ENCODE measurements at places on chromosomes 7 and 10.
A peak's percentile ranks its signal among the peaks of the same experiment; 100 is the strongest.

DNA sequence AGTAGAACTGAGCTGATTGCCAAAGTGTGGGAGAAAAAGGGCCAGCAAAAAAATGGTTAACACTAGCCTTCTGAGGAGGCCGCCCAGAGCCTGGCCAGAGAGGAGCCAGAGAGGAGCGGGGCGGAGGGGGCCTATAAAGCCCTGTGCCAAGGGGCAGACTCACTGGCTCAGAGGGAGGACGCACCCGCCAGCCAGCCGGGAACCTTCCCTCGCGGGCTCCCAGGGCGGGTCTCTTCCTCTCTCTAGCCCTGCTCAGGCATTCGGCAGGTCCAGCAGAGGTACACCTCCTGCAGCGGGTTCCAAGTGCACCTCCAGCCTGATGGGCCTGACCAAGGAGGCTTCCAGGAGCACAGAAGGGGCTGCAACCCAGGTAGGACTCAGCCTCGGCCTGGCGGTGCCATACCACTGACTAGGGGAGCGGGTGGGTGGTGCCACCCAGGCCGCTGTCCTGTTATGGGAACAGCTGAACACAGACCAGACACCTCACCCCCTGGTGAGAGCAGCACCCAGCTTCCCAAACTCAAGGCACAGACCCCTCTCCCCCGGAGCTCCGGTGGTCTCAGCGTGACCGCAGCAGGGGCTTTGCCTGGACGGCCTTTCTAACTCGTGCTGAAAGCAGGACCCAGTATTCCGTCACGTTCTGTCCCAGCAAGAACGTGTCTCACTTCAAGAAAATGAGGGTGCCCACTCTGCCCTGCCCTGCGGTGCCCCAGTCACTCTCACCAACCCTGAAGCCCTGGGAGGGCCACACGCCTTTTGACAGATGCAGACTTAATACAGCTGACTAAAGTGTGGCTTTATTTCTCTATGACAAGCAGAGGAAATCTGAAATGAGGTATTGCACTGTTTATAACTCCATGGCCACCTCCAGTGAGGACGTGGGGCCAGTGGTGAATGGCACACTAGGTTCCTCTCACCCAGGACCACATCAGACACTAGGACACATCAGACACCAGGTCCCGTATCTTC, at the start of gene GPER1:
Gene GPER1 (plus strand): TSS at position 162 of the 969 bp plus-strand sequence. CDS start 3,616 bp downstream, outside the sequence.
- DNase-seq = peak; percentile 73

DNA sequence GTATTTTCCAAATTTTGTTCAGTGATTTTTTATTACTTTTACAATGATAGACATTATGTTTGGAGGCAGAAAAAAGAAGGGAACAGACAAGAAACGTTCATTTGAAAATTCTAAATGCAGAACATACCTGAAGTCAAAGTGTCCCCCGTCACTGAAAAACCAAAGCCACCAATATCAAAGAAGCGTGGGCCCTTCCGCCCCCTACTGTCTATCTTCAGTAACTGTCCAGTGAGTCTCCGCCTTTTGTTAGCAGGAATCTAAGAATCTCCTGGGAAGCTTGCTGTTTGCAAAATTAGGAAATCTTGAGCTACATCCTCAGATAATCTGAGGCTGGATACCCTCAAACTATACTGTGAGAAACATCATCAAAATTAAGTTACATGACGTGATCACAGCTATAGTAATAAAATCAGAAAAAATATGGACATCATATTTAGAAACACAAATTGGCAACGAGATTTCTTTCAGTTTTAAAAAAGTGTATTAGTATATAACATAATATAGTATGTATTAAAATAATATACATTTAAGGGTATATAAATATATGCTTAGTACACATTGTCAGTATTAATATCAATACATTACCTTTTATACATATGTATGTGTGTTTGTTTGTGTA, 169.3 kb upstream of the AKR1E2 start:
- no peak for DNase-seq

GRCh38 chr10:114308531-114309363, 69.7 kb downstream of the VWA2 start:
- DNase-seq = peak; percentile 37

DNA sequence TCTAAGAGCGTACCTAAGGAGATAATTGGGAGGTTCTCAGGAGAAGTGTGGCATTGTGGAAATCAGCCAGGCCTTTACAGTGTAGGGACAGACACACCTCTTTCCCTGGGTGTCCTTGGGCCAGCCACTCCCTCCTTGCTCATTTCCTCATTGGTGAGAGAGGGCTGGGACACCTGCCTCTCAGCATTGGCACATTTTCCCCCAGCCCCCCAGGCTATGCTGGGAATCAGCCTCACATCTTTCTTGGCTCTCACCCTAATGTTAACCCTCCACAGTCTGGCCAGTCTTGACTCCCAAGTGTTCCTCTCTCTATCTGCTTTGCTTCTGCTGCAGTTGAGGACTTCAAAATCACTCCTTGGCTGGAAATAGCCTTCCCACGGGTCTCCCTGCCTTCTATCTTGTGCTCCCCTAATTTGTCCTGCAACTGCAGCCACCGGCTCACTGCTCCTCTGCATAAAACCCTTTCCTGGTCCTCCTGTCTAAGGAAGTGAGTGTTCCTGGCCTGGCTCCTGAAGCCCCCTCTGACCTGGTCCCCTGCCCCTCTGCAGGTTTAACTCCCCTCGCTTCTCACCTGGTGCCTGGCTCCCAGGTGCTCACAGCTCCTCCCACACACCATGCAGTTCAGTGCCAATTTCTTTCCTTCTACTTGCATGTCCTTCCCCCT, 15.8 kb downstream of the TBXAS1 start:
- no peak for DNase-seq
